ENCODE measurements at places on chromosomes 1 and 21.
A peak's percentile ranks its signal among the peaks of the same experiment; 100 is the strongest.

GRCh38 chr1:52602856-52603600, 857 bp downstream of the GPX7 start:
- DNase-seq, result peak; percentile 37

- DNase-seq, result peak; percentile 97
Observed at GRCh38 chr1:6261615-6261995, 707 bp upstream of the GPR153 start.

- no peak for DNase-seq
Observed at GRCh38 chr1:58392083-58392482, 154.4 kb downstream of the OMA1 start.

DNA sequence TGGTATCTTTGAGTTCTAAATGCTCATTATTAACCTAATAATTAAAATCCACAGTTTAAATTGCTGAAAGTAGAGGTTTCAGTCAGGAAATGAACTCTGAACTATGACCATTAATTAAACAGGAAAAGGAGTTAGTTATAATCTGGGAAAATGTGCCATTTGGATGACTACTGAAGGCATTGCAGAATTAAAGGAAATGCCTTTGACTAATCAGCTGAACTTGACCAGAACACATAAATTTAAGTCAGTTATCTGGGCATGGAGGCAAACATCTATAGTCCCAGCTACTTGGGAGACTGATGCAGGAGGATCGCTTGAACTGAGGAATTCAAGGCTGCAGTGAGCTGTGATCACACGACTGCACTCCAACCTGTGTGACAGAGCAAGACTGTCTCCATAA, 31.9 kb downstream of the SLC44A5 start:
- no peak for DNase-seq

DNA sequence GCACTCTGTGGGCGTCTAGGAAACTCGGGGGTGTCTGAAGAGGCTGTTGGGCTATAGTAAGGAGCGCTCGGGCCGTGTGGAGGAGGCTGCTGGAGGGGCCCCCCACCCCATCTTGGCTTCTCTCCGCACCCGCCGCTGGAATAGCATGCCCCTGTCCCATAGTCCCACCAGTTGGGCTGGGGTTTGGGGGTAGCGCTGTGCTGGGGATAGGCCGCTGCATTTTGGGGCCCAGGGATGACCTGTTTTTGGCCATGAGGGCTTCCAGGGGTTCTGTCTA, 511 bp downstream of the EFNA3 start:
- no peak for DNase-seq

DNA sequence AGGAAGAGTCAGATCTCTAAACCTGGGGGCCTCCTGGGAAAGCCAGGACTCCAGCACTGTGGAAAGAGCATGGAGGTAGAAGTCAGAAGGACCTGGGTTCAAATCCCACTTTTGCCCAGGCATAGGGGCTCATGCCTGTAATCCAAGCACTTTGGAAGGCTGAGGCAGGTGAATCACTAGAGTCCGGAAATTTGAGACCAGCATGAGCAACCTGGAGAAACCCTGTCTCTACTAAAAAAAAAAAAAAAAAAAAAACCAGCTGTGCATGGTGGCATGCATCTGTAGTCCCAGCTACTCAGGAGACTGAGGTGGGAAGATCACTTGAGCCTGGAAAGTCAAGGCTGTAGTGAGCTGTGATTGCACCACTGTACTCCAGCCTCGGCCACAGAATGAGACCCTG, 31.8 kb downstream of the LDLRAP1 start:
- no peak for DNase-seq

DNA sequence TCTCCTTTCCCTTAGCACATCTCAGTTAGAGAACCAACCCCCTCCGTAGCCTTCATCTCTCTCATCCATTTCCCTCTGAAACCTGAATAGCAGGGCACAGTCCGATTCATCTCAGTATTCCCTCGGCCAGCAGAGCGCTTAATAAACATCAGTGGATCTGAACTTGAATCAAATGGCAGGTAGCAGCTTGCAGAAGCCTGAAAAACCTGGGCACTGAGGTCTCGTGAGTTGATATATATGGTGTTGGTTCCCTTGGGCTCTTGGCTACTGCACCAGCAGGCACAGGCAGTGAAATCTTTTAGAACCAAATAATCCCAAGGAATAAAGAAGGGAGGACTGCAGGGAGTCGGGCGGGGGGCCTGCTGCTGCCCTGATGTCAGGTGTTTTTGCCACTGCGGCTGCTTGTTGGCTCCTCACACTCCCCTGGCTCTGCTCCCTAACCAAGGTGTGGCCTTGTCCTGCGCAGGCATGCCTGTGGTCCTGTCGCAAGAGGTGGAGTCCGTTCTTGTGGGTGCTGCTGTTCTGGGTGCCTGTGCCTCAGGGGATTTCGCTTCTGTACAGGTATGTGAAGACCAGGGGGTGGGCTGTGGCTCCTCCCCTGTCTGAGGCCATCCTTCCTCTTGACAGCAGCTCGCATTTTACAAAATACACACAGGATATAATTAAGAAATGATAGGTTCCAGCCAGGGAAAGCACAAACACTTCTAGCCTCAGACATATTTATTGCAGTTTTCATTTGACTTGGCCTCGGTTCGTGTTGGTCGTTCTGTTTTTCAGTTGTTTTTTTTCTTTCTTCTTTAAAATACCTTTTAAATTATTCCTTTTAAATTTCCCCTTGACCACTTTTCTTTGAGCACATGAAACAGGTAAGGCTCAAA, 140.9 kb upstream of the HOOK1 start:
- DNase-seq, result no peak

GRCh38 chr1:166960858-166961474, 14.4 kb downstream of the ILDR2 start:
- no peak for DNase-seq

GRCh38 chr1:22641247-22641646, 2.2 kb upstream of the C1QC start:
- no peak for DNase-seq

DNA sequence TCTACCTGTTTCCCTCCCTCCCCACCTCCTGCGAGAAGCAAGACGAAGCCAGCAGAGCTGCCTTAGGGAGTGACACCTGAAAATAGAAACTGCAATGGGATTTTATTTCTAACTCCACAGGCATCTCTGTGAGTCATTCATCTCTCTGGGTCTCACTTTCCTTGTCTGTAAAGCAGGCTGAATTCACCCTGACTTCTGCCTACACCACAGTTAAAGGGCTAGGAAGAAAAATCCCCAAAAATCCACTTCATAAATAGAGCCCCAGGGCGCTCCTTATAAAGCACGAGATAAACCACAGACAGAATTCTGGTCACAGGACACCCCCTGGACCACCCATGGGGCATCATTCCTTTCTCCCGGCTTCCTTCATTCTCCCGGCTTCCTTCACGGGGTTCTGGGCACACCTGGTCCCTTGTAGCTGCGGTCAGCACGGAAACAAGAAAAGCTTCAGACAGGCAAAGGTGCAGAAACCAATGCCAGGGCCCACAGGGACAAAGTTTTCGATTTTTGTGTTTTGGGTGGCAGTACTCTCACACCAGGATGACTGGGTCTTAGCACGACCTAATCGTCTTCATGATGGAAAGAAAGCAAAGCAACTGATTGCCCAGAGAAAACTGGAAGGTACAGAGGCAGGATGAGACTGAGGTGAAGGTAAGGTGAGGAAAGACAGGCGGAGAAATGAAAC, 2.8 kb upstream of the H6PD start:
- DNase-seq, result peak; percentile 48

DNA sequence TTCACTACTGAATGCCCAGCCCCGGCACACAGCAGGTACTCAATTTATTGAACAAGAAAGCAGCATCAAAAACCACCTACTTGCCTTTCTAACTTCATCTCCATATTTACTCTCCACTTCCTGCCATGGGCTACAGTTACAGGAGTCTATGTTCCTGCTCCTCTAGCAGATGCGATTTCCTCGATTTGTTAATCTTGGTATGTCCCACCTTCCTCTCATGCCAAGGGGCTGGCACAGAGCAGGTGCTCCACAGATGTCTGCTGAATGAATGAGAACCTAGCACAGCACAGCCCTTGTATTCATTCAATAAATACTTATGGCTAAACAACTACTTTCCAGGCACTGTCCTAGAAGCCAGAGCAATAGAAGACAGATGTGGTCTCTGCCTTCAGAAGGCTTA, 12.2 kb downstream of the PAFAH2 start:
- DNase-seq, result no peak

All from myocyte (in vitro differentiated cells).